ENCODE measurements at places on chromosomes 3 and 15.

DNA sequence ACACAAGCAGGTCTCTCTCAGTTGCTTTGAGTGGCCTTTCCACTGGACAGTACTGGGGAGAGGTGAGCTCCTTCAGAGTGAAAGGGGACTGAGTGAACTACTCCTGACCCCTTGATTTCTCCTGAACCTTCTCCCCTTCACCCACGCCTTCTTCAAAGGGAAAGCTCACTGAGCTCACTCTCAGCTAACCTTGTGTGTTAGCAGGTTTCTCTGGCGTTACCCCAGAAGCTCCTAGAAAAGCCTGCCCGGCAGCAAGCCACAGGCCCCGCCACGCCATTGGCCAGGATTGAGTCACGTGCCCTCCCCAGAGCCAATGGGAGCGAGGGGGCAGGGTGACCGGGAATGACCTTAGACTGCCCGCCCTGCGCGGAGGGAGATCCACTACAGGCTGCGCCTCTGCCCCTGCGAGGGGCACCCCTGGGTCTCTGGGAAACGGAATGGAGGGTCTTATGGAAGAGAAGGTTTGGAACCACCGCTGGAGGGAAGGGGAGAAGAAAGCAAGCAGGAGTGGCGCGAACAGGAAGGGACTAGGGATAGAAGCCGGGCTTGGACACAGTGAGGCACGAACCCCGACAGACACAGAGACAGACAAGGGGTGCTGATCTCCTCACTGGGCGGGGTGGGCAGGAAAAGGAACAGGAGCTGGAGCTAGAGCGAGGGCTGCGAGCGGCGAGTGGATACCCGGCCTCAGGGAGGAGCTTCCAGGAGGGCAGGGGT is 17.4 kb upstream of the CLK3 start:
- peak; percentile 99 for ATAC-seq

- no peak for ATAC-seq
Observed at GRCh38 chr3:50587806-50588758, 18.8 kb downstream of the HEMK1 start.

GRCh38 chr3:39388741-39389248 is 5.6 kb downstream of the SLC25A38 start:
- no peak for ATAC-seq

- no peak for ATAC-seq
Observed at GRCh38 chr3:115633467-115633866, 10.2 kb downstream of the GAP43 start.

GRCh38 chr3:44400771-44401170 is 62.2 kb downstream of the TCAIM start:
- no peak for ATAC-seq

GRCh38 chr3:182212479-182213076 is 500.9 kb downstream of the SOX2 start:
- peak; percentile 74 for ATAC-seq

DNA sequence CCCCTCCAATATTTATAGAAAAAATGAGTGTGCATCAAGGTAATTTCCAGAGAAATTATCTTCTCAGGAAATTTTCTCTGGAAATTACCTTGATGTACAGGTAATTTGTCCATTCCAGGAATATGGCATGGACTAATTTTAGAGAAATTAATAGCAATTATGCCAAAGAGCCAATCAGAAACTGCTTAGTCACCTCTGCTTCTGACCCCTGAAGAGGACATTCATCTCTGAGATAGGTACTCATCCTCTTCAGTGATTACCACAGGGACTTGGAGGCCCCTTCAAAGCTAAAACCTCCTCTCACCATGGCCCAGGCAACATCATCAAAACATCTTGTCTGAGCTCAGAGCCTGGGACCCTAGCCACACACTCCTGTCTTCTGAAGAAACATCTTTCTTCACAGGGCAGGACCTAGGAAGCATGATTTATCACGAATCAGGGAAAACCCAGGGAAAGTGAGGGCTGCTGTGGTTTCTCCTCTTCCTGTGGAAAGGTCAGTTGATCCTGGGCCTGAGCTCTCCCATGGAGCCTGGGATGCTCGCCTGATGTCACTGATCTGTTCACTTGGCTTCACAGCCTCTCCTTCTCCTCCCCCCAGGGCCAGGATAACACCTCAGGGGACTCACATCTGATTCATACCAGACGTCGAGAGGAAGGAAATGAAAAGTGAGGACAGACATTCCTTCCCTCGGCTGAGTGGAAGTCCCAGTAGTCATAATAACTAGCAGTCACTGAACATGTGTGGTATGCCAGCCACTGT is 210.5 kb downstream of the DTWD1 start:
- ATAC-seq, result peak; percentile 88

- ATAC-seq, result no peak
Observed at GRCh38 chr15:39669661-39670060, 88.8 kb downstream of the THBS1 start.

DNA sequence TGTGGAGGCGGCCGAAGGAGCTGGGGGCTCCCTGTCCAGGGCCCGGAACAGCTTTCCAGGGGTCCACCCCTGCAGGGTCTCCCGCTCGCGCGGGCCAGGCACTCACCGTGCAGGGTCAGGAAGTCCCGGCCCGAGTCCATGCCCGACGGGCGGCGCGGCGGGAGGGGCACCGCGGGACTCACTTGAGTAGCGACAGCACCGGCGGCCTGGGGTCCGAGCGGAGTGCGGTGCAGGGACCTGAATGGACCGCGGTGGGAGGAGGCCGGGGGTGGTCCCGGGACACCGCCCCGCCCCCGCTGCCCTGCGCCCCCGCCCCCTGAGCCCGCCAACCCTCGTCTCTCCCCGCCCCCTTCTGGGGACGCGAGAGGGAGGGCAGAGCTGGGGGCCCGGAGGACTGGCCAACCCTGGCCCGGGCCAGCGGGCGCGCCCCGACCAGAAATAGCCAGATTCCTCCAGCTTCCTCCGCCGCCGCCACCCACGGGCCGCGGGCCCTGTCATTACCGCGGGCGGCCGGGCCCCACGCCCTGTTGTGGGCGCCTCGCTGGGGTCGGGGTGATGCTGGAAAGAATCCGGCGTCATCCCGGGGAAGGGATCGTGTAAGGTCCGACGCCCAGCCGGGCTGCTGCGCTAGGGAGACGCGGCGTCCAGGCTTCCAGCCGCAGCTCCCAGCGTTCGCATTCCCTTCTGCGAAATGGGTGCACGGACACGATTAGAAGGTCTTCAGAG is at the start of gene PLCD1:
Gene PLCD1, minus strand, starts transcription at position 243 of the 726 bp plus-strand sequence. Its CDS starts 103 bp downstream, at position 140.
- ATAC-seq, result peak; percentile 60

DNA sequence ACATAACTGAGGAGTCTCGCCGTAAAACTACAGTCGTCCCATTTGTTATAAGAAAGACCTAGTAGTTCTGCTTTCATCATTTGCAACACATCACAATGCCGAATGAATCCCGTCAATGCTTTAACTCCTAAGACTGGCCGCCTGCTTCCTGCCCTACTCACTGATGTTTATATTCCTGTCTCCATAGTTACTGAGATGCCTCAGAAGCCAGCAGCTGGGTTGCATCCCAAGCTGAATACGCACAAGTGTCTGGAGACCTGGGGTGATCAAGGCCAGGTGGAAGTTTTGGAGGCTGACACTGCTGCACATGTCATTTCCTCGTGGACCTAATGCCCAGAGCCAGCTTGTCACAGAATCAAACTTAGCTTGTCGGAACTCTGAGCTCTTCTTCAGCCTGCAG is 95.2 kb upstream of the UBE2E1 start:
- ATAC-seq, result peak; percentile 66

GRCh38 chr15:81064253-81064652 is 63.5 kb downstream of the TLNRD1 start:
- ATAC-seq, result no peak

DNA sequence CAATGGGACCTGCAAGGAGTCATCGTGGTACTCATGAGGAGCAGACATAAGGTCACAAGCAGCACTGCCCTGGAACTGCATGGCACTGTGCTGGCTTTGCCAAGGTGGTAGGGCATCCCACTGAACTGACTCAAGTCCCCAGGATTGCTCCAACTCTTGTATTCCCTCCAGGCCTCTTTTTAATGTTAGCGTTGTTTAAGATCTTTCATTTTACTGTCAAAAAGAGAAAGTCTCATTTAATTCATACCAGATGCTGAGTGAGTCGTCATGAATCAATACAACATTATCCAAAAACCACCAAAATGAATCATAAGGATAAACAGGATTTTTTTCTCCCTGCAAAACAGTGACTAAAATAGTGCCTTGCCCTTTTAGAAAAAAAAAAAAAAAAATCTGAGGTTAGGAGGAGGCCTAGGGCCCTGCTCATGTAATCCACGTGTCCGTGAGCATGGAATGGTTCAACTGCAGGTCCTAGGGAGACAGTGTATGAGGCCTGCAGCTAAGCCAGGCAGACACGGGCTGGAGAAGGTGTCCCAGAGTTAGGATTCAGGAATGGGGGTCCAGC is 36.7 kb upstream of the BLM start:
- ATAC-seq, result peak; percentile 86

- ATAC-seq, result no peak
Observed at GRCh38 chr3:4077950-4078349, 225.2 kb upstream of the SETMAR start.

- ATAC-seq, result no peak
Observed at GRCh38 chr3:133404920-133405319, 5.1 kb downstream of the BFSP2 start.

DNA sequence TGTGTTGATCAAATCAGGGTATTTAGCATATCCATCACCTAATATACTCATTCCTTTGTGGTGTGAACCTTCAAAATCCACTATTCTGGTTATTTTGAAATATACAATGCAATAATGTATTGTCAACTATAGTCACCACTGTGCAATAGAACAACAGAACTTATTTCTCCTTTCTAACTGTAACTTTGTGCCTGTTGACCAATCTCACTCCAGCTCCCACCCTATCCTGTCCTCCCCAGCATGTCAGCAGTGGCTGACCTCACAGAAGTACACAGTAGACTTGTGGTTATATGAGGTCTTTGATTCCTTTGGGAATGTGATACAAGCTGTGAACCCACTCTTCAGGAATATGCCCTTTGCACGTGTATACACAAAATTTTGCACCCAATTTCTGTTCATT is 64.2 kb downstream of the ECT2 start:
- no peak for ATAC-seq

DNA sequence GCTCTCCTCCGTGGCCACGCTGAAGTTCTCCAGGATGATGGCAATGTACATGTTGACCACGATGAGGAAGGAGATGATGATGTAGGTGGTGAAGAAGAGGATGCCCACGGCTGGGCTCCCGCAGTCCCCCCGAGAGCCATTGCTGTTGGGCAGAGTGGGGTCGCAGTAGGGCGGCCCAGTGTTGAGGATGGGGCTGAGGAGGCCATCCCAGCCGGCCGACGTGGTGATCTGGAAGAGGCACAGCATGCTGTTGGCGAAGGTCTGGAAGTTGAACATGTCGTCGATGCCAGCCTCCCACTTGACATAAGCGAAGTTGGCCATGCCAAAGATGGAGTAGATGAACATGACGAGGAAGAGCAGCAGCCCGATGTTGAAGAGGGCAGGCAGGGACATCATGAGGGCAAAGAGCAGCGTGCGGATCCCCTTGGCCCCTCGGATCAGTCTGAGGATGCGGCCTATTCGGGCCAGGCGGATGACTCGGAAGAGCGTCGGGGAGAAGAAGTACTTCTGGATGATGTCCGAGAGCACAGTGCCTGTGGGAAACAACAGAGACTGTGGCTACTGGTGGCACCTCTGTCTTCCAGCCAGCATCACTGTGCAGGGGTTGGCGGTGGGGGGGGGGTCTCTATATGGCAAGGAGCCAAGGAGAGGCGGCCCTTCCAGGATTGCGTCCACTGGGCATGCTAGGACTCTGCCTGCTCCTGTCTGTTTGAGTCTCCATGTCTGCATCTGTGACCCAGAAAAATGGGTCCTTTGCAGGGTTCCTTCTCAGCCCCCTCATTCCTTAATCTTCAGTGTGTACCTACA is 55.1 kb downstream of the EXOG start:
- no peak for ATAC-seq

DNA sequence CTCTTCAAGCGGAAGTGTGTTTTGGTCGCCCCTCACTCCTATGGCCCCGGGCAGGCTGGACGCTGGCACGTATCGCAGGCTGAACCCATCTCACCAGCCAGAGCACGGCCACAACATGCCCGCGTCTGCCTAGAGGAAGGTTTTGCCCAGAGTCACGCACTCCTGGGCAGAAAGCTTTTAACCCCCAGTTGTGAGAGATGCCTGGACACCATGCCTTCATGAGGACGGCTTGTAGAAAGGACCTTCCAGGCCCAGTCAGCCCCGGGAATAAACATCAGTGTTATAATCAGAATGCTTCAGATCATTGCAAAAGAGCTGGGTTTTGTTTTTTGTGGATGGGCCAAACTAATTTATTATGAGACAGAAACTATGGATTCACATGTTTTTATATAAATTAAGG is 16.5 kb downstream of the CYFIP1 start:
- peak; percentile 38 for ATAC-seq

- ATAC-seq, result no peak
Observed at GRCh38 chr15:77533578-77534430, 98.9 kb downstream of the LINGO1 start.

DNA sequence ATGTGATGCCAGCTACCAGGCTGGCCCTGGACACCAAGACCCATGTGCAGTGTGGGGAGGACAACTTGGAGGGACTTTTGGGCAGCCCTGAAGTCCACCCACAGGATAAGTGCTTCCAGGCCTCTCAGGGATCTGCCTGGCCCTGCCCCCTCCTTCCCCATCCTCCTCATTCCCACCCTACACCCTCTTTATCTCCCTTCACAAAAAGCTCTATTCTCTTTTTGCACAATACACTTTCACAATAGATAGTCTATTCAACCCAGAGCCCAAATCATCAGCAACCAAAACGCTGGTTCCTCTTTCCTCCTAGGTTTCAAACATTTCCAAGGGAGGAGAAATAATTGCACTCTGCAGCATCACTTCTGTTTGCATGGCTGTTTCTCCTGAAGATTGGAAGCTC is 7.8 kb upstream of the ZNF710 start:
- ATAC-seq, result no peak

- ATAC-seq, result no peak
Observed at GRCh38 chr15:76258460-76258859, 52.8 kb downstream of the ETFA start.

DNA sequence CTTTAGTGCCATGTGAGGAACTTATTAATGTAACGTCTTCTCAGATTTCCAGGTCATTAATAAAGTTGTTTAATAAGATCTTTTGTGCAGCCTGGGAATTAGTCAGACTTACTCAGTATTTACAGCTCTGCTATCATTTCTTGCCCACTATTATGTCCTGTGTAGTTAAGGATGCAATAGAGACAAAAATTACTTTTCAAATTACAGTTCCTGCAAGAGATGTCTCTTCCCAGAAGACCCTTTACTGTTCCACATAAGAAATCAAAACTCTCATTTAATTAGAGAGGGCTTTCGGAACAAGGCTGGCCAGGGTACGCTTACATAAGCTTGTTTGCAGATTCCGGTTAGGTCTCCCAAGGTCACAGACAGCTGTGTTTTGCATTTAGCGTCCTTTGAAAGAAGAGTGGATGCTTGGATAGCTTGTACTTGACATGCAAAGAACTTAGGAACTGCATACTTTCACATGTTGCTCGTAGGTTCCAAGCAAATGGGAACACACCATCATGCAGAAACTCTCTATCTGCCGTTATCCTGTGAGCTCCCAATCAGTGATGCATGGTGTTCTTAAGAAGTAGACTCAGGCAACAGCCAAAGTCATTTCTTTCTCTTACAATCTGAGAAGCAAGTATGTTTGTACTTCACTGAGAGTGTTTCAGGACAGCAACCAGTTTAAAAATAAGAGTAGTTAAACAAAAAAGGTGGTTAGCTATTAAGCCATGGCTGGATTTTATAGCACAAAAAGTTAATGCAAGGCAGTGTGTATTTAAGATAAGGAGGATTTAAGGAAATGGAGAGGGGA is 37.4 kb downstream of the FILIP1L start:
- no peak for ATAC-seq

- ATAC-seq, result no peak
Observed at GRCh38 chr3:179921500-179921899, 115.2 kb downstream of the PEX5L start.

Measured in gastroesophageal sphincter (tissue), 4 donors.